Keratinocyte (primary cell): ENCODE measurements at places on chromosomes 3 and 15.

- no peak for DNase-seq
Measured at GRCh38 chr3:71063773-71064290, 519.7 kb downstream of the FOXP1 start.

DNA sequence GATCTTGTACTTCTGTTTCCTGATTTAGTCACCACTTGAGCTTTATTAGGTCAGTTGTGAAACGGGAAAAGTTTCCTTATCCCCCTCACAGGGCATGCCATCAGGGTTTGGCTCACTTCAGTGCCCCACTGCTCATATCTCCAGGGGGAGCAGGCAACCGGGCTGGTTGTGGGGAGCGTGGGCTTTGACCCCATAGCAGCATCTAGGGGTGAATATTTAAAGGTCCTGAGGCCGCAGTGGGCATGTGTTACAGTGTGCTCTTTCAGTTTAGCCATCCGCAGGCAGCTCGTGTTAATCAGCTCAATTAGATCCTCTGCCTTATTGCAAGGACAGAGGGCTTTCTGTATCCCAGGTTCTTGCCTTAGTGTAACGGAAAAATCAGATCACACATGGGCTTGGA, 71.9 kb downstream of the MRPL46 start:
- no peak for DNase-seq

DNA sequence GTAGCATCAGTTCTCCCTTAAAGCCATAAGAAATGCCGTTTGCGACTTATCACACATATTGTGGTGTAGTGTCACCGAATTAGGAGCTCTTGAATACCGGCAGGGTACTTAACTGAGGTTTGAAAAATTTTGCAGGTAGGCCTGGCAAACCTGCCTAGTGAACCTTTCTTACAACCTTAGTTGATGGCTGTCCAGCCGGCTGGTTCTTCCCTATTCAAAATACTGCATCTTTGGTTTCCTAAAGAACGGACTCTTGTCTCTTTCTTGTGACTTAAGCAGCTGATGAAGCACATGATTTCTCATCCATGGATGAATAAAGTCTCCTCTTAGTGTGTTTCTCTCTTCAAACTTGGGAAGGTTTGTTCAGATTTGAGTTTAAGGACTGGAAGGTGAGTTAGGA, 1.5 kb downstream of the RAB7A start:
- no peak for DNase-seq

DNA sequence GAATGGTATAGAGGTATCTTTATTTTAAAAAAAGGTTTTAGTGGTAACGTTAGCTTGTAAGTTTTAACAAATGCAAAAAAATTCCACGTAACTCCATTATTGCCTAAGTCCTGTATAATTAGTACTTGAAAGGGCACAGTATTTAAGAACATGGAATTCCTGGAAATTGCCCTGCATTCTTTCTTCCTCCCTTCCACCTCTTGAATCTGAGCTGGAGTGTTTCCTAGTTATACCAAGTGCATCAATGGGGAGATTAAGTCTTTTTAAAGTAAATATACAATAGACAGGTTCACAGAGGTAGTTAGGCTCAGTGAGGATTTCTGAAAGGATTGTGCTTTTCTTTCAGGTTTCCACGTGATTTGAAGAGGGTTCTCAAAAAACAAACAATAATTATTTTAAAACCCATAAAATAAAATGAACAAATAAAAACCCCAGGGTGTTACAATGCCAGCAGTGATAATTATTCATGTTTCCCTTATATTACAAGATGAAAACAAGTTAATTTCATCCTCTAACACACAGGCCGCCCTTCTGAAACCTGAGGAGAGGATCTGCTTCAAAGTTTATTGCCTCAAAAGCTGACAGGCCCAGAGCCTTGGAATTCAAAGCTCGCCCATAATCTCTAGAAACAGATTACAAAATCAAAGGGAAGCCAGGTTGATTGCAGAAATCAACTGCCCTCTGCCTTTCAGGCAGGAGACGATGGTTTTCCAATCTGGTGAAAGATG, 128.8 kb upstream of the LMOD3 start:
- no peak for DNase-seq

GRCh38 chr3:5136919-5137429, 14.9 kb downstream of the ARL8B start:
- no peak for DNase-seq
